GM13976 (cell line): ENCODE measurements at places on chromosomes 1 and 21.

DNA sequence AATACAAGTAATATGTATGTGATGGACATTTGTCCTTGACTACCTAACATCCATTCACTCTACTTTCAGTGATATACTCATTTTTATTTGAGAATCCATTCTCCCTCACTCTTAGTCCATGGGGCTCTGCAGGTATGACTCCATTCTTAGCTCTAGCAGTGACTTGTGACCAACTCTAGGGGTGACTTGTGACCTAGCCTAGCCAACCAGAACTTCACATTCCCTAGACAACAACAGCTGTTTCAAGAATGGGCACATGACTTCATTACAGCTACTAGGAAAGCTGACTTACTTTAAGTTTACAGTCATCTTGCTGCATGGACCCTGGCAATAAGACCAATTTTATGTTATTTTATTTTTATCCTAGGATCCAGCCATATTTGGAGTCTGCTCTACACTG is 23.6 kb upstream of the DDX59 start:
- no peak for DNase-seq

- DNase-seq, result no peak
Measured at GRCh38 chr1:182368903-182369302, 22.7 kb downstream of the GLUL start.

DNA sequence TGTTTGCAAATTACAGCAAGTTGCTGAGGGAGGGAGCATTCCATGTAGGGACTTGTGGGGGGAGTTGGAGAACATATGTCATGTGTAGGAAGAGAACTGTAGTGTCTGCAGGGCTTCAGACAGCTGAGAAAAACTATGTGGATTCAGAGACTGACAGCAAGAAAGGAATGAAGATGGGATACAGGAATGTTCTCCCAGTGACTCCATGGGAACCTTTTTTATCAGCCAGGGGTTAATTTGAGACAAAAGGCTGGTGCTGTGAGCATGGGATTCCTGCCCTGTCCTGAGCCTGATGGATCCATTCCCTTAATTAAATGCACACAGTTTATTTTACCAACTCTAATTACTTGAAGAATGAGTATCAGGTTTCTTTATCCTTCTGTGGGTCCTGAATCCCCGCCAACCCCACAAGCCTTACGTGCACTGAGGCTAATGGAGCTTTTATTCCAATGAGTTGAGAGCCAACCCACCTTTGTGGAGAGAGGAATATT is 26.5 kb upstream of the PLXNA2 start:
- DNase-seq, result no peak

DNA sequence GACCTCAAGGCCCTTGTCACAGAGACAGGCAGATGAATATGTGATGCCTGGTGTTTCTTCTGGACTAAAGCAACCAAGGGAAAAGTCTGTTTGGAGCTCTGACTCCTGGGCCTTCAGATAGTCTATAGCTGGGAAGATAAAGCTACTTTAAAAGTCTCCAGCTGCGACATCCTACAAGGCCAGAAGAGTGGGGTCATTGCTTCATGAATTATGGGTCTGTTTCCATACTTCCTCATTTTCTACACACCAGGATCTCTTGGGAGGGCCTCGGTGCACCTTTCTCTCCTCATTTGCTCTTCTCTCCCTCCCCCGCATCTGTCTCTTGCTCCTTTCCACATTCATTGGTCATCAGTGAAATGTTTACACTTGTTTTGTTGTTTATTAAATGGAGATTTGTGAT is 44.8 kb downstream of the SYT2 start:
- no peak for DNase-seq

GRCh38 chr1:8472668-8473067 is 154.8 kb downstream of the SLC45A1 start:
- peak; percentile 54 for DNase-seq

GRCh38 chr1:64623750-64624191 is 121.1 kb upstream of the RAVER2 start:
- DNase-seq, result no peak

GRCh38 chr21:33078907-33079582 is 9.1 kb downstream of the OLIG1 start:
- DNase-seq, result peak; percentile 87

DNA sequence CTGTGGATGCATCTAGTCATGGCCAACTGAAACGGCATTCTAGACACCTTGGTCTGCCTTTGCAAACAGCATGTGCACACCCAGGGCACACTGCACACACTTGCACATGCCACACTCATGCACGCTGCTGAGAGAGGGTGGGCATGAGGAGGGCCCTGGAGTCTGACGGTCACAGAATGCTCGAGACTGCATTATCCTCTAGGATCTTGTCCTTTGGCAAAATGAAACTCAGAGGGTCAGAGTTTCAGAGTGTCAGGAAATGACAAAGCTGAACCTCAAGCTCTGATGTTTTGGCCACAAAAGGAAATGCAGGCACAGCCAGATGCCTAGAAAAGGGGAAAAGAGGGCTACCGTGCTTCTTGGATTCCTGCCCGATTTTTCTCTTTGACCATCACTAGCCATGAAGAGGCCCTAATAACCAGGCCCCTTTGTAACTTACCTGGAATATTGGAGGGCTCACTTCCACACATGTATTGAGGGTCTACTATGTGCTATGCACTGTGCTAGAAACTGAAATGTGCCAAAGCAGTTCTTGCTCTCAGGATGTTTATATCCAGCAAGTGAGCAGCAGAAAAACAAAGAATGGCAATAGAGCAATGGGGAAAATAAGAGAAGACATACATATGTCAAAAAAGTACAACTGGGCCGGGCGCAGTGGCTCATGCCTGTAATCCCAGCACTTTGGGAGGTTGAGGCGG is 65.4 kb downstream of the TOMM20 start:
- DNase-seq, result no peak

DNA sequence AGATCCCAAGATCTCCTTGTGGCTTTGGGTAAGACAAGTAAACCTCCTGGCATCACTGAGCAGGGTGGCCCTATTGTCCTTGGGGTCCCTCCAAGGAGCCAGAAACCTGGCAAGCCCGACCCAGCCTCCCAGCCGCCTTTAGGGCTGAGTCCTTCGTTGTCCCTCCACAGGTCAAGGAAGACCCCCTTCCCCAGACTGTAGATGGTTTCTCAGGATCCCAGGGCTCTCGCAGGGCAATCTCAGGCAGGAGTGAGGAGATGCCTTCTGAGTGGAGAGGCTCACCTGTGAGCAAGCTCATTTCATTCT is 71.6 kb upstream of the CSF3R start:
- DNase-seq, result no peak

GRCh38 chr1:43373066-43373940 is 5.5 kb upstream of the ELOVL1 start:
- no peak for DNase-seq

DNA sequence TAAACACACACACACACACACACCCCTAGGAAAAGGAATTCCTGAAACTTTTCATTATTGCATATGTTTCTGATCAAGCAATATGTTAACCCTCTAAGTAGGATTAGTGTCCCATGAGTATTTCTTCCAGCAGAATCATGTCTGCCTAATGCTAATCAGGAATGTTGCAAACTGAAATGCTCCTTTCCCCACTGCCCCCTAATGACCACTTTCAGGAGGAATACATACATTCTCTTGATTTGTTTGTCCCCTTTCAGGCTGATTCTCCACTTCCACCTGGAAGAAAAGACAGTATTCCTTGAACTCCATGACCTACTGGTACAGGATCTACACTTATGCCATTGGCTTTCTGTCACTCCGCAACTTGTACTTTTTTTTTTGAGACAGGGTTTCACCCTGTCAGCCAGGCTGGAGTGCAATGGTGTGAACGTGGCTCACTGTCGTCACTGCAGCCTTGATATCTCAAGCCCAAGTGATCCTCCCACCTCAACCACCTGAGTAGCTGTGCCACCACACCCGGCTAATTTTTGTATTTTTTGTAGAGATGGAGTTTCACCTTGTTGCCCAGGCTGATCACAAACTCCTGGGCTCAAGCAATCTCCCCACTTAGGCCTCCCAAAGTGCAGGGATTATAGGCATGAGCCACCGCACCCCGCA is 56.7 kb downstream of the LRIG2 start:
- DNase-seq, result no peak

DNA sequence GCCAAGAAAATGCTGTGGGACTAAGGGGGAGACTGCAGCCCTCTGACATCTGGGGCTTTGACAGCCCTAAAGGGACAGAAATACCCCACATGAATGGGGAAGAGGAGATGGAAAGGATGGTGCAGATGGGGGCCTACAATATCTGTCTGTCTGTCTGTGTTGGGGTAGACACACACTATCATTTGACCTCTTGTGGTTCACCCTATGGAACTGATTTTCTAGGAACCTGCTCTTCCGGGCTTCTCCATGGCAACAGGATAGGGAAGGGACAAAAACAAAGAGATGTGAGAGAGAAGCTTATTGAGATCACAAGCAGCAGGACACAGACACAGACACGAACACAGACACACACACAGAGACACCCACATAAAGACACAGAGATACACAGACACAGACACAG is 17.1 kb downstream of the KIF21B start:
- DNase-seq, result no peak

- no peak for DNase-seq
Measured at GRCh38 chr1:227299688-227300087, 18.6 kb downstream of the CDC42BPA start.

- no peak for DNase-seq
Measured at GRCh38 chr1:77824079-77824478, 44.6 kb downstream of the MIGA1 start.

GRCh38 chr1:241635556-241636152 is 4.5 kb downstream of the CHML start:
- DNase-seq, result no peak

DNA sequence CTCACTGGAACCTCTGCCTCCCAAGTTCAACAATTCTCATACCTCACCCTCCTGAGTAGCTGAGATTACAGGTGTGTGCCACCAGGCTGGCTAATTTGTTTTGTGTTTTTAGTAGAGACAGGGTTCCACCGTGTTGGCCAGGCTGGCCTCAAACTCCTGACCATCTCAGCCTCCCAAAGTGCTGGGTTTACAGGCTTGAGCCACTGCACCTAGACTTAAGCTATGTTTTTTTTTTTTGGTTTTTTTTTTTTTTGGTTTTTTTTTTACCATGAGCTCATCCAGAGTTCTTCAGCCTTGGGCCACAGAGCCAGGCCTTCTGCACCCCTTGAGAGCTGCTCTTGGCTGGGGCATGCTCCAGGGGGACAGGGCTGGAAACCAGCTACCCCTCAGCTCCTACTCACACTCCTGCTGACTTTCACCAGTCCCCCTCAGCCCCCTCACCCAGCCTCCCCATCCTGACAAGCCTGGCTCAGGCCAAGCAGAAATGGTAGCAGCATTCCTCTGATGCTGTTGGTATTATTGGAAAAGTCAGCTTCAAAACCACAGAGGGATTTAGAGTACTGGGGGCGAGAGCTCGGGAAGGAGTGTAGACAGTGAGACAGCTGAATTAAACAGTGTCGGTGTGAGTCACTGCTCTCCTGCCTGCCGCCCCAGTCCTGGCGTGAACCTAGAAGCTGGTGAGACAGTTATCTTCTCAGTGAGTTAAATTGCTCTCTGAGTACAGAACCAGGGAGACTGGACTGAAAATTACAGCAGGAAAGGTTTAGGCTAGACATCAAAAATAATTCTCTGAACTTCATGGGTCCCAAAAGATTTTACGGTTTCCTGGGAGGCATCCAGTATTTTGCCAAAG is 63.7 kb downstream of the NAV1 start:
- DNase-seq, result no peak

- DNase-seq, result no peak
Measured at GRCh38 chr1:166470014-166470413, 303.2 kb upstream of the FAM78B start.

GRCh38 chr1:25443030-25443699 is 12.5 kb downstream of the MACO1 start:
- no peak for DNase-seq

GRCh38 chr21:41170859-41171609 is 3.1 kb downstream of the BACE2 start:
- DNase-seq, result no peak

GRCh38 chr21:39555911-39556590 is 56.7 kb upstream of the B3GALT5 start:
- no peak for DNase-seq

DNA sequence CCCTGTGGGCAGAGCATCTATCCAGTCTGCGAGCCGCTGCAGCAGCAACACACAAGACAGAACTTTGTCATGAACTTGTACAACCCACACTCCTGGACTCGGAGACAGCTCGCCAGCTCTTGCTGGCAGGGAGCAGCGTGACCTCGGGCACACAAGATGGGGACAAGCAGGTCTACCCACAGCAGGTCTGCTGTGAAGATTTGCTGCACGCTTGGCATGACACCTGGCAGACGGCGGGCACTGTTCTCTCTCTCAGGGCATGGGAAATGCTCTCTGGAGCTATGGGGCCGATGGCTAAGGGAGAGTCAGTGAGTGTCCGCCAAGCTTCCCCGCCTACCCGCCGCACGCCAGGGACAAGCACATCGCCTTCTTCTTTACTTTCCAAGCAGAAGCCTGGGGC is 90.0 kb downstream of the STUM start:
- no peak for DNase-seq

- DNase-seq, result no peak
Measured at GRCh38 chr1:5522531-5523145, 469.6 kb downstream of the NPHP4 start.

DNA sequence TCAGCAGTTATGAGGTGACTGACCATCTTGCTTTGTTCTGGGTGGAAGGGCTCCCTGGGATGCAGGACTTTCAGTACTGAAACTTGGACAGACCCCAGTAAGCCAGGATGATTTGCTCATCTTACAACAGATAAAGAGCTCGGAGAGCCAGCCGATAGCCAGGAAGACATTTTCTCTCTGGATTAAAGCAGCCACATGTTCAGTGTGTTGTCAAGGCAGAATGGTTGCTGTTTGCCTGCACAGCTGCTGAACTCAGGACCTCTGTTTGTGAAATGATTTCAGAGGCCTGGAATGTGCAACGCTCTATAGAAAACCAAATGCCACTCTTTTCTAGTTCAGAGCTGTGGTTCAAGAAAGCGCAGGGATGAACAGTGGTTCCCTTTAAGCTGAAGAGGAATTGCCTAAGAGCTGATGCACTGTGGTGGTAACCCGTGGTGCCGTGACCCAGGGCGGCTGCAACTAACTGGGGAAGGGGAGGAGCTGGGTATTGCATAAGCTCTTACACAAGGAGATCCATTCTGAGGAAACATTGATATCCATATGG is 40.7 kb downstream of the CASQ2 start:
- DNase-seq, result no peak

DNA sequence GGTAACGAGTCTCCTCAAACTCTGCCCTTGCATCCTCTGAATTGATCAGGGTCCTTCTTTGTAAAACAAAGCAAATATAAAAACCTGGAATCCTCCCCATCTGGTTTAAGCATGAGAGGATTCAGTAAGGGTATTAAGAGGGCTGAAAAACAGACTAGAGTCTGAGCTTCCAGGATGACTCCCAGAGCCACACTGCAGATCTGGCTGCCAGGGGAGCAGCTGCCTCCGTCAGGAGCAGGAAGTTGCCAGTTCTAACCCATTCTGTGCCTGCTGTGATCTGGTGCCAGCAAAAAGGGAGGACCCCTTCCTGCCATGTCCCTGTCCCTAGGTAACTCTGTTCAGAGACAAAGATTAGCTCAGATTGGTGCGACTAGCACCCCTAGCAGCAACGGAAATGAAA is 27.5 kb downstream of the SERTAD4 start:
- no peak for DNase-seq
